GM03348 (cell line): ENCODE measurements at places on chromosomes 7 and 10.

GRCh38 chr10:116833986-116834985 lies 15.0 kb upstream of the ENO4 start:
- no peak for DNase-seq

DNA sequence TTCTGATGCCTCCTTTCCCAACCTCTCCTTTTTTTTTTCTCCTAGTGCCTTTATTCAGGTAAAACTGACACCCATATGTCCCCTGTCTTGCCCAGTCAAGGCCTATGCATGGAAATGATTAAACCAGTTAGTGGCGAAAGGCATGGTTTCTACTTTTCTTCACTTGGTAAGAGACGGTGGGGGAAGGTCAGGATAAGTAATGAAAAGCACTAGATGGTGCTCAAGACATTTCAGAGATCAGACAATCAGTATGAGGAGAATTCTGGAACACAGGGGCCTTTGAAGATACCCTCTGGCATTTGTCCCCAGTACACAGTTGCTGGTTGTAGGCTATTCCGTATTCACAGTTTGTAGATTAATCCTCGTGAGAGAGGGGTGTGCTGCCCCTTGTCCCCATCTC lies 121.2 kb downstream of the RTKN2 start:
- DNase-seq = no peak

DNA sequence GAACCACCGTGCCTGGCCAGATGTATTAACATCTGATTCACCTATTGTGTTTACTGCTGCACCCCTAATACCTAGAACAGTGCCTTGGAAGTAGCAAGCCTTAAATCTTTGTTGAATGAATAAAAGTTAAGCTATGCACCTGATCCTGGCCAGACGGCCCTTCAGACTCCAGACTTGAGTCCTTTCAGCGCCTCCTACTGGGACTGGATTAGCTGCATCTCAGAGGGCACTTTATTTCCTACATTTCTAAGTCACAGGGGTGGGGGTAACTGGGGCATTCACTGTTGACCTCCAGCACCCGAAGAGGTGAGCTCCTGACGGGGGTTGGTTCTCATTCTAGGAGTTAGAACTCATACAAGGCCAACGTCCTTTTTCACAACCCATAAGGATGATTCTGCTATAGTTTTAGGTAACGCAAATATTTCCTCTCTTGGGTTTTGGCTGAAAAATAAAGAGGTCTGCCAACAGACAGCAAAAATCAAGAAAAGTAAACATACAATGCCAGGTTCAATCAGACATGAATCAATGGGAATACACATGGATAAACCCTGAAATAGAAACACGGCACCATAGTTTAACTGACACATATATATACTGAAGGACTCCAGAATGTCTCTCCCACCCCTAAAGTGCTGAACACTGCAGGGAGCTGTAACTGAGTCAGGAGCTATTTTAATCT lies 48.0 kb upstream of the DLG5 start:
- peak; percentile 35 for DNase-seq

- peak; percentile 24 for DNase-seq
Observed at GRCh38 chr7:28128608-28129007, 52.0 kb downstream of the JAZF1 start.

- DNase-seq = no peak
Observed at GRCh38 chr10:132687181-132687892, 98.6 kb downstream of the NKX6-2 start.

DNA sequence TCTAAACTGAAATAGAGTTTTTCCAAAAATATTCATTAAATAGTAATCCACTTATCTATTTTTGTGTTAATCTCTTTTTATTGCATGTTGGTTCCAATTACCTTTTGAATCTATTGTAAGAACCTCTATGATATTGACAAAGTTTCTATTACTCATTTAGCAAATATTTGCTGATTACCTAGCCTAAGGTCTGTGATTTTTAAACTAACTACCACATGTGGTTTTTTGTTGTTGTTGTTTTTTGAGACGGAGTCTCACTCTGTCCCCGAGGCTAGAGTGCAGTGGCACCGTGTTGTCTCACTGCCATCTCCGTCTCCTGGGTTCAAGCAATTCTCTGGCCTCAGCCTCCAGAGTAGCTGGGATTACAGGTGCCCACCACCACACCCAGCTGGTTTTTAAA lies 2.0 kb upstream of the ASB13 start:
- no peak for DNase-seq

DNA sequence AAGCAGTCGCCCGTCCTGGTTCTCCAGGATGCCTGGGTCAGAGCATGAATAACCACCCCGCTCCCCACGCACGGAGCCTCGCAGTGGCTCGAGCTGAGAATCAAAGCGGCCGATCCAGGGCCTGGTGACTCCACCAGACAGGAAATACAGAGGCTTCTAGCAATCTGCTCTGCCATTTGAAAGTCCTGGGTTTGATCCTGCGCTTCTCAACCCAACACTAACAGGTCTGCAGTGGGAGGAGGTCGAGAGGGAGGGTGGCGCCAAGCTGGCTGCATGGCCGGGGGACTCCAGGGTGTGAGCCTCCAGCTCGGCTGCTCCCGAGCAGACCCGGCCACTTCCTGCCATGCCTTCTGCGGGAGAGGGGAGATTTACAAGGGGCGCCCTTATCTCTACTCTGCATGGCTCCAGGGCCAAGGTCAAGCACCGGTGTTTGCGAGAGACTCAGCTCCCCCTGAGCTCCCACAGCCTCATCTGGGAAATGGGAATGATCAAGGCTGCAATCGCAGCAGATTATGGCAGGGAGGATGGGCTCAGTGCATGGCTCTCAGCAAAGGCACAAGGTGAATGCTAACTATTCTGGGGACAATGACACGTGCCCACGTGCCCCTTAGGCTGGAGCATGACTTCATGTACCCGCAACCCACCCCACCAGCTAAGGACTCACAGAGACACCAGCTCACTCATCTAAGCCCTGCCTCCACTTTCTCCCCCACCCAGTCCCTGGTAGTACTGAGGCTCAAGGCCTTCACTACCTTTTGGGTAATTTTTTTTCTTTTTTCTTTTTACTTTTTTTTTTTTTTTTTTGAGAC lies 73.9 kb upstream of the TNRC18 start:
- DNase-seq = no peak

GRCh38 chr7:142539901-142540300 lies 209.4 kb upstream of the PRSS1 start:
- peak; percentile 33 for DNase-seq

DNA sequence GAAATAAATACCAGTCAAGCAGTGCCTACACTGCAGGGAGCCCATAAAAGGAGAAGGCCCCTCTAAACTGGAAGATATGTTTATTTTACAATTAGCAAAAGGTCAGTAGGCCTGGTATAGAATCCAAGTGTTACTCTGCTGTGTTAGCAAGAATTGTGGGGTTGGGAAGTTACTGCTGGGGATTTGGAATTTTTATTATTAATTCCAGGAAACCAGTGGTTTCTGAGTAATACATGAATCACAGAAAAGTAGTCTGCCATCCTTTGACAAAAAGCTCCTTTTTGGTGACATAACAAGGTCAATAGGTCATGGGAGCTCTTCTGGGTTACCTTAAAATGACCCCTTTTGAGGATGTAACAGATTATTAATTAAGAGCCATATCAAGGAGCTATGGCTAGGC lies 67.4 kb downstream of the ZNF92 start:
- peak; percentile 52 for DNase-seq

- no peak for DNase-seq
Observed at GRCh38 chr10:85036661-85037060, 708.3 kb downstream of the CCSER2 start.

DNA sequence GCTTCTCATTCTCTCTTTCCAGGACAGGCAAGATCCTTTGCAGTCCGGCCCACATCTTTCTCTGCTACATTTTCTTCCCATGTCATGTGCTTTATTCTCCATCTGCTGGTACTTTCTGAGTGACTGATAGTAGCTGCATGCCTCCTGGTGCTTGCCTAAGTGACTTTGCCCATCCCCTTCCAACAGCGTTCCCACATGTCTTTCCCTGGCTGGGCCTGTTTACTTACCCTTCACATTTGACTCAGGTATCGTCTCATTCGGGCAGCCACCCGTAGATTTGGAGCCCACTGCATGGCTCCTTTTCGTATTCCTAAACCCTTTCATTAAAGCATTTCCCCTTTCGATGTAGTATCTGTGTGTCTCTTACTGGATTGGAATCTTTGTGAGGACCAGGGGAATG lies 24.6 kb downstream of the TYW1 start:
- DNase-seq = no peak

DNA sequence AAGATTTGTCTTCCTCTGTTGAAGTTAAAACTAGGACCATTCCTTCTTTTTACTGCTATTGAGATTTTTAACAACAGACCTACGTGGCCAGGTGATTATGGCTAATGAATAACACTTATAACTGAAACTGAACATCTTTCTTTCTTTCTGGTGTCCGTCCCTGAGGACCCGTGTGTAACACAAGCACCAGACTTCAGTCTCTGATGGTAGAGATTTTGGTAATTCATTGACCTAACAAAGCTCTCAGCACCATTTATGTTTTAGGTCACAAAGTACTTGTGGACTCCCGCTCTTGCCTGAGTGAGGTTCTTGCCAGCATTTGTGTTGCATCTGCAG lies 40.4 kb upstream of the TMEM229A start:
- DNase-seq = no peak

DNA sequence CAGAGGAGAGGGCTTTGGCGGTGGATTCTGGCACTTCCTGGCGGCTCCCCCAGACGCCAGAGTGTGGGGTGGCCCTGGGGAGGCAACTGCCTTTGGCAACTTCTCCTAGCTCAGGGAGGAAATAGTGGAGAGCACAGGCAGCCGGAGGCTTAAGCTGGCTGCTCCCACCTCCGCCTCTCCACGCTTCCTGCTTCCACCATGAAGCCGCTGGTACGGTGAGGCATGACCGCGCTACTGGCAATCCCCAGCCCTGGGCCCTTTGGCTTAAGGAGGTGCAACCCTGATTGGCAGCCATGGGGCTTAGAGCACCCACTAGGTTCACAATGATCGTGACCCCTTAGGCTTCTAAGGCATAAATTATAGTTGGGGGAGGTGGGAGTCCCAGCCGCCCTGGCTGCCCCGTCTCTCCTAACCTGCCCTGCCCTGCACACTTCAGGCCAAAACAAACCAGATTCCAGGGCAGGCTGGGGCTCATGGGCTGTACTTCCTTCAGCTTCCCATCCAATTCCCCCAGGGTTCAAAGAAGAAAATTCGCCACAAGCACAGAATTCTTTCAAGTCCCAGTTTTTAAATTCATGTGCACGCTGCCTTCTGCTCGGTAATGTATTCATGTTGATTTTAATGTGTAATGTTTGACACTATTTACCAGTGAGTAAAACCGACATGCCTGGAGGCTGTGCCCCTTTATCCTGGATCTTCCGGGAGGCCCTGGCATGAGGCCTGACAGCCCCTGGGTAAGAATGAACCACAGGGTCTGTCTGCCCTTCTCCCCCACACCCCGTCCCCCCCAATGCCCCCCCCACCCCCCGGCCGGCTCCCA lies 90.7 kb upstream of the LRRC4 start:
- peak; percentile 81 for DNase-seq

DNA sequence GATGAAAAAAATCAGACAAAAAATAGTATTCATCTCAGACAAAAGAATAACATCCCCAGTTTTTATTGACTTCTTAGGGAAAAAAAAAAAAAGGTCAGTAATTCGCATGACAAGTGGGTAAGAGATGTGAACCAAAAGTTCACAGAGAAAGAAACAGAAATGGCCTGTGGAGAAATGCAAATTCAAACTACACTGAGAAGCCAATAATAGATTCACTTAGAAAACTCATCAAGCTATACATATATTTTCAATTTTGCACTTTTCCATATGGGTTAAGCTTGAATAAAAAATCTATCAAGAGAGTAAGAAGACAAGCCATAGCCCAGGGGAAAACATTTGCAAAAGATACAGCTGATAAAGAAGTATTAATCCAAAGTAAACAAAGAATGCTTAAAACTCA lies 28.0 kb downstream of the HERC4 start:
- DNase-seq = no peak

GRCh38 chr10:89755374-89755773 lies 54.0 kb downstream of the KIF20B start:
- DNase-seq = no peak

DNA sequence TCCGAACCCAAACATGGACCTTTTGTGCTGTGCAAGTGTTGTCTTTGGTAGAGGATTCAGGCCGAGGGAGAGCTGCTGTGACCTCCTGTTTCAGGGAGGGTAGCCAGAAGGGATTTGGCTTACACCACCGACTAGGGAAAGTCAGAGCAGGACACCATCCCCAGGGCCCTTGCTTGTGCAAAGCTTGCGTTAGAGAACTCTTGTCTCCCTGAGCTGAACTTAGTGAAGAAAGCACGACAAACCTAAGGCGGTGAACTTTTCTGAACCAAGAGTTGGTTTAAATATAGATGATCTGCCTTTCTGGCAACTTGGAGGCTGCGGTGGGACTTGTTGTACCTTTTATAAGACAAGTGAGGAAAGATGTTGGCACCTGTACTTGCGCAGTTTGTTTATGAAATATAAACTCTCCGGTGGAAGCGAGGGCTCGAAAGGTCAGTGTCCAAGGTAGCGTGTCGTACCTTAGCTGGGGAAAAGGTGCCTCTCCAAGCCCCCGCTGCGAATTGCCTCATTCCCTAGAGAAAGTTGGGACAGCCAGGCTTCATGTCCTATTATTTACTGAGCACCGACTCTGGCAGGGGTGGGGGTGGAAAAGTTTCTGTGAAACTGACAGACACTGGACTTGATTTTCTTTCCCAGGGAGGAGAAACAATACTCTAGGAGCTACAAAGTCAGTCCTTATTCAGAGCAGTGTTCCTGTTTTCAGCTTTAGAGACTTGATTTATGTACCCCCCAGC lies 31.6 kb downstream of the WBP1L start:
- DNase-seq = no peak
